ENCODE measurements at places on chromosomes 2 and 18.
A peak's percentile ranks its signal among the peaks of the same experiment; 100 is the strongest.

GRCh38 chr2:202149155-202149762 is 76.2 kb downstream of the KIAA2012 start:
- no peak for DNase-seq

GRCh38 chr18:76670564-76671288 is 151.6 kb upstream of the ZNF236 start:
- no peak for DNase-seq

DNA sequence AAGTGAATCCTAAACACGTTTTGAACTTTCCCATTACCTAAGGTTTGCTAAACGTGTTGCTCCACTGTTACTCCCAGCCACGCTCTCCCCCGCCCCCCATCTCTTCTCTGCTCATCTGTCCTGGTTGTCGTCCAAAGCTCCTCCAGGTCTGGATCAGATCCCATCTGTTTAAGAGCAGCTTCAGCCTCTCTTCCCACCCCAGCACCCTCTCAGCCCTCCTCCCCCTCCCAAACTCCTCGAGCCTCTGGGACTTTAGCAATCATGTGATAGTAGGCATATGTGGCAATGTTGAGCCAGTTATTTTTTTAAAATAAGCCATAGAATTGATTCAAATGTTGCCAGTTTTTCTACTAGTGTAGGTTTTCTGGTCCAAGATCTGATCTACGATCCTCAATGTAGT is 20.0 kb upstream of the LPIN1 start:
- no peak for DNase-seq

GRCh38 chr2:207487650-207488311 is 42.0 kb upstream of the CREB1 start:
- no peak for DNase-seq

GRCh38 chr2:162219426-162219825 is 23.8 kb downstream of the FAP start:
- no peak for DNase-seq

DNA sequence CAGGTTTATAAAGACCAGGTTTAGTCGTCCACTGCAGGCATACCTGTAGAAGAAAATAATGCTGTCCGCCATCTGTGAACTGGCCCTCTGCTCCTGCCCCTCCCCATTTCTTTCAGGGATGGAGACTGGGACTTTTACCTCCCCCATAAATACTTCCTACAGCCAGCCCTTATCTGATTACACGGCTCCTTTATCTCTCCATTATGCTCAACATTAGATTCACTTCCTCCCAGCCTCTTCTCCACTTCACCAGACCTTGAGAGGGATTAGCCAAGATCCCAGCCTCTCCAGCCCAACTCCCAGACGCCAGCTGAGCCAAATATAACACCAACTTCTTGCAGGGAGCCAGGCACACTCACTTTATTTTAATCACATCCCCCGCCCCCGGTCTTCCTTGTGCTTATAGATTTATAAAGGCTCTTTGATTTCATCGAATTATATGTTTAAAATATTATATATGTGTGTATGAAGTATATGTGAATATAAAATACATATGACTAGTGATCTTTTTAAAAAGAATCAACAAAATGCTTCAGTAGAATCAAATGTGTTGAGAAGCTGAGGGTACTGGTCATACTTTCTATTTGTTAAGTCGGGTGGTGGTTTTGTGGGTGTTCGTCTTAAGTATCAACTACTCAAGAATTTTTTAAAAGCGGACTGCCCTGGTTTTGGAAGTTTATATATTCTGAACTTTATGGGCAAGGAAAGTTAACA is 81.0 kb downstream of the SPRED2 start:
- DNase-seq, result no peak

- DNase-seq, result no peak
Observed at GRCh38 chr2:126890136-126890510, 8.6 kb upstream of the TEX51 start.

DNA sequence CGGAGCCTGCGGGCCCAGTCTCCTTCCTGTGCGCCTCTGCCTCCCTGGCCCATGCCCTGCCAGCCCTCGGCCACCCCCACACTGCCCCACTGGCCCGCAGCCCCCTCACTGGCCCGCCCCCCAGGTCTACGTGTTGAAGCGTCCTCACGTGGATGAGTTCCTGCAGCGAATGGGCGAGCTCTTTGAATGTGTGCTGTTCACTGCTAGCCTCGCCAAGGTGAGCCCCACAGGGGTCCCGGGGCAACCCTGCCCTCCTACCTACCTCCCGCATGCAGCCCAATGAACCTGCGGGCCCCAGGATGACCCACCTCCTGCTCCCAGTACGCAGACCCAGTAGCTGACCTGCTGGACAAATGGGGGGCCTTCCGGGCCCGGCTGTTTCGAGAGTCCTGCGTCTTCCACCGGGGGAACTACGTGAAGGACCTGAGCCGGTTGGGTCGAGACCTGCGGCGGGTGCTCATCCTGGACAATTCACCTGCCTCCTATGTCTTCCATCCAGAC is 3.3 kb downstream of the CTDSP1 start:
- no peak for DNase-seq

DNA sequence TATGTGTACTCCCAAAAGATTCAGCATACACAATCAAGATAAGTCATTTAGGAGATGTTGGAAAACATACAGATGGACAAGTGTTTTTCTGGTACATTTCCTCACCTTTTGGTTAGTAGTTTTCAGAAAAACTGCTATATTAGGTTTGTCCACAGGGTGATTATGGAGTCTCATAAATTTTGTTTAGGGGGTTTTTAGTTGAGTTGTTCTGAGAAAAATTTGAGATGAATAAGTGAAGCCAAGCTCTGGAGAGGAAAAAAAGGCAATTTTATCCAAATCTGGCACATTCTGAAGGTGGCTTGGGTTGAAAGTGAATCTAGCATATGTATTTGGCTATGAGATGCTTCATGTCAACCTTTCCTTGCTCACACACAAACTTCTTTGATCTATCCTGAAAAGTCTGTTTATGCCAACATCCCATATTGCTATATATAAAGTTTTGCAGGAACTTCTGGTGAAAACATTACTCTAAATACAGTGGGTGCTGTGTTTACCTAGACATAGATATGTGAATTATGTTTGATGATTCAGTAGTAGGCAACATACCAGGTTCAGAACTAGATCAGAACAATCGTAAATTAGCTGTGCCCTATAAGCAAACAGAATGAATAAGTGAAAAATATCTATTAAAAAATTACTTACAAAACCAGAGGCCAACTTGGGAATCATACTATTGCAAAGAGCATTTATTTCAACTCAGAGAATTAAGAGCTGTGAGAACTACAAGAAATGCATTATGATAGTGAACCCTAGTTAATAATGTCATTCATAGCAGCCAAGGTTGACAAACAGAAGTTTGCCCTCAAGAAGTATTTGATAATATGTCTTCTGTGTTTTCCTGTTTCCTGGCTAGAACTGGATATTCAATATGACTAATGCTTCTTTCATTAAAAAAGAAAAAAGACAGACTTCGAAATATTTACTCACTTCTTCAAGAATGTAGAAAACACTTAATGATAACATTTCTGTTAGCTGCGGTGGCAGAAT is 552.0 kb downstream of the IRS1 start:
- no peak for DNase-seq

GRCh38 chr18:55319459-55320193 is 268.4 kb downstream of the TCF4 start:
- no peak for DNase-seq

- DNase-seq, result no peak
Observed at GRCh38 chr18:12258719-12259705, 4.9 kb downstream of the CIDEA start.

GRCh38 chr2:25279091-25279651 is 62.6 kb downstream of the DNMT3A start:
- DNase-seq, result no peak

- DNase-seq, result peak; percentile 25
Observed at GRCh38 chr2:134169788-134170187, 84.1 kb upstream of the MGAT5 start.

GRCh38 chr18:56861244-56861643 is 210.1 kb downstream of the WDR7 start:
- no peak for DNase-seq

GRCh38 chr2:102708847-102709559 is 52.8 kb upstream of the TMEM182 start:
- DNase-seq, result no peak

DNA sequence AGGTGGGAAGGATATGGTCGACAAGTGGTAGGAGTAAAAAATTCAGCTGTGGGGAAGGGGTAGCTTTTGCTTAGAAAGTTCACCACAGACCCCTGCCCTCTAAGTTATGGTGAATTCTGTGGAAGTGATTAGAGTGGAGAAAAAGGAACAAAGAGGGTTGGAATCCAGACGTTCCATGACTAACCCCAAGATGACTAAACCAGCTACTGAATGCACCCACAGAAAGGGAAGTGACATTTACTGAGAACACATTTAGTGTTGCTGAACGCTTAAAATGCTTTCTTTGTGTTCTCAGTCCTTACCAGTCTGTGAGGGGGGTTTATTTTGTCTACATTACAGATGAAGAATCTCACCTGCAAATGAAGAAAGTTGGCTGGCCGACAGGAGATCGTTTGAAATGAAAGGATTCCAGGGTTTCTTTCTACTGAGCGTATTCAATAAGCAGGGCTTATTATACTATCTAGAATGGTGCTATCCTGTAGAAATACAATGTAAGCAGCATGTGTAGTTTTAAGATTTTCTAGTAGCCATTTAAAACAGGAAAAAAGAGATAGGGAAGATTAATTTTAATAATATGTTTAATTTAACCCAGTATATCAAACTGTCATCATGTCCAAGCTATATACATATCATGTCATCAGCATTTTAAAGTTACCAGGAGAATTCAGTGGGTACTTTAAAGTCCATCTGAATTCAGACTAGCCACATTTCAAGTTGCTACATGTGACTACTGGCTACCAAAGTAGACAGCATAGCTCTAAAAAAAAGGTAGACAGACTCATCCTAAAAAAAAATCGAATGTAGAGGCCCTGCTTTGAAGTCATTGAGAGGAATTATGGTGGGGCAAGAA is 60.1 kb downstream of the LIMS1 start:
- DNase-seq, result no peak

GRCh38 chr2:221486106-221486505 is 86.0 kb downstream of the EPHA4 start:
- DNase-seq, result no peak

GRCh38 chr2:233867993-233868532 is at the start of gene MSL3B:
Gene MSL3B, minus strand, starts transcription at chr2:233868386.
- peak; percentile 60 for DNase-seq

DNA sequence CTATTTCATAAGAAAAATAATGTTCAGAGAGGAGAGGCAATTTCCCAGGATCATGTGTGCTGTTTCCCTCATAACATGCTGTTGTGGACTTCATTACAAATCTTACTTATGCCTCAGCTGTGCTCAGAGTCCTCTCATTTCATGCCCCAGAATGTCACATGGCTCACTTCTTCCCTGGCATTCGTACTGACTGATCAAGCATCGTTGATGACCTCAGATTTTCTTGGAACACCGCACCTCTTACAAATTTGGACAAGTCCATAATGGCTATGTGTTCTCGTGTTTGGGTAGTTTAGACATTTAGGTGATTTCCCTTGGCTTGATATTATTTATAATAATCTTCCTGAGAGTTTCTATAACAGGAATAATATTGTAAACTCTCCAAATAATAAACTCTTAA is 32.9 kb downstream of the SERPINB7 start:
- DNase-seq, result no peak

DNA sequence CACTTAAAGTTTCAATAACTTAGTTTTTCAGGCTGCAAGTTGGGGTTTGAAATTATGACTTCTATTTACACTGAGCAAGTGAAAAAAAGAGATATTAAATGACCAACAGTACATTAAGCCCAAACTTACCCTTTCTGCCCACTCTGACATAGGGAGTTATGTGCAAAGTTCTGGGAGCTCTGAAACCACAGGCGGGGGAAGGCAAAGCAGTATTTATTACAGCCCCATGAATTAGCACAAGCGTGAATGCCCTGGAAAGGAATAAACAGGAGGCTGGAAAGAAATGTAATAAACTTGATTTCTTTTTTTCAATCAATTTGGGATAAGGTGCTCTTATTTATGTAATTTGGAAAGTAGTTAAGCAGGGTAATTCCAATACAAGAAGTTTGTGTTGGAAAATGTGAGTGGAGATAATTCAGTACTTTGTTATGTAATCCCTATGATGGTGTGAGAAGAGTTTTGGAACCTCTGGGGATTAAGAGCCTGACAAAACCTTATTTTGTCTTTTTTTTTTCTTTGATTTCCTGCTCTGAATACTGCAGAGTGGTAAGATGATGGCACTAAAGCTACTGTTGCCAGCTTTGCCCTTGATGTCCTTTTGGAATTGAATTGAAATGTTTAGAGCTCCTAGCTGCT is 351.5 kb downstream of the ARHGAP15 start:
- no peak for DNase-seq

DNA sequence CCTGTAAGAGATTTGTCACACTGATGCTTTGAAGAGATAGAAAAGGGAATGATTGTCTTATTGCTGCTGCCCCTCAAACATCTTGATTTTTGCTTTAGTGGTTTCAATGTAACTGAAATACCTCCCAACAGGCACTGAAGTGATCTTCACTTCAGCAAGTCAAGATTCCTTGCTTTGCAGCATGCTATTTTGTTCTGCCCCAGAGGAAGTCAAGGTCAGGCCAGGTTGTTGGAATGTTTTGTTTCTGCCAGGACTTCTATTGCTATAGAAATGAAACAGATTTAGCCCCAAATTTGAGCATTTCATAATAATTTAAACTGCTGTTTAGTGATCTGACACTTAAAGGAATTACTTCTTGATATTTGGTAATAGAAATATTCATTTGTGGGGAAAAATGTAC is 277.6 kb downstream of the ZNF804A start:
- DNase-seq, result no peak

DNA sequence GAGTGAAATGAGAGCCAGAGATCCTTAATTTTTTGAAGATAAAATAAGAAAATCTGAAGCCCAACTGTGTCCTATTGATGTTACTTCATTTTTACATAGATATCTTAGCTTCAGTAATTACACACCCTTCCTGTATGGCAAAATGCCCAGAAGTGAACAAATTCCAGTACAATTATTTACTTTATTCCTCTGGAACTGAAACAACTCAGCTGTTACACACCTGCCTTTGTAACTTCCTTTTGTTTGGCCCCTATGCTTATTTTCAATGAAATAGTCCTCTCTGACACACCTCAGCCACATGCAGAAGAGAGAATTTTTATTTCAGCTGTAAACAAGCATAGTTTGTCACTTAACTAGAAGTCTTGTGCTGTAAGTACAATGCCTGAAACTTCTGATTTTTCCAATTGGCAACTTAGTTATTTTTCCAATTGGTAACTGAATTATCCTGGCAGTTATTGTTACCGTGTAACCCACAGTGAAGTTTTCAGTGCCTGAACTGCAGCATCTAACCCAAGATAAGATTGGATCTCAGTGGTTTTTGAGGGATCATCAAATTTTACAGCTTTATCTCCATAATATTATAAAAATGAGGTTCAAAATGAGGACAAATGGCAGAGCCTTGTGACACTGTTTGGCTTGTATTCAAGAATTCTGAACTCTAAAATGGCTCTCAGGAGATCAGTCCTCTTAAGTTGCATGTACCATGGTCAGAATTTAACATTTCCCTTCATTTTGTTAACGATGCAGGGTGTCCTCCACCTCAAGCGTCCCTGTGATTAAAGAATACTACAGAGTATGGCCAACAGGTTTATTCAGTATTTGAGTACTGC is 82.6 kb downstream of the PKP4 start:
- no peak for DNase-seq

All from stimulated activated CD4-positive, alpha-beta T cell treated with anti-CD3 and anti-CD28 coated beads, Interleukin-12 subunit alpha, Interleukin-12 subunit beta, amount 100 ng/mL, for 4 hours (primary cell).